ENCODE measurements at places on chromosomes 3 and 15.

- DNase-seq, result no peak
Observed at GRCh38 chr15:95868970-95869369, 461.5 kb upstream of the NR2F2 start.

- DNase-seq, result no peak
Observed at GRCh38 chr15:73781038-73781925, 28.1 kb upstream of the INSYN1 start.

- no peak for DNase-seq
Observed at GRCh38 chr3:72050048-72050632, 265.2 kb upstream of the PROK2 start.

DNA sequence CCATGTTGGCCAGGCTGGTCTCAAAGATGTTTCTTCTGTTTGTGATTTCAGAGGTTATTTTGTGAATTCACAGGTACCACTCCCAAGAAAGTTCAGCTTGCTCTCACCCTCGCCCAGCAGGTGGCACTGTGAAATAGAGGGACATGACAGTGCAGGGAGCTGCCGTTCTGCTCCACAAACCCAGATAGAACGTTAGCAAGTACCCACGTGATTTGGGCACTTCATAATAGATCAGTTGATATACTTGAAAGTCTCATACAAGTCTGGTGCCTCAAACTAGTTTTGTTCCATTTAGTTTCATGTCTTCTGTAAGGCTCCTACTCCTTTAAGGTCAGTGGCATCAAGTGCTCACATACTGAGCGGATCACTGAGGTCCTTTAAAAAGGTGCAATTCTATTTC lies 45.5 kb downstream of the FILIP1L start:
- DNase-seq, result peak; percentile 76

- no peak for DNase-seq
Observed at GRCh38 chr3:47715928-47716327, 65.8 kb downstream of the SMARCC1 start.

DNA sequence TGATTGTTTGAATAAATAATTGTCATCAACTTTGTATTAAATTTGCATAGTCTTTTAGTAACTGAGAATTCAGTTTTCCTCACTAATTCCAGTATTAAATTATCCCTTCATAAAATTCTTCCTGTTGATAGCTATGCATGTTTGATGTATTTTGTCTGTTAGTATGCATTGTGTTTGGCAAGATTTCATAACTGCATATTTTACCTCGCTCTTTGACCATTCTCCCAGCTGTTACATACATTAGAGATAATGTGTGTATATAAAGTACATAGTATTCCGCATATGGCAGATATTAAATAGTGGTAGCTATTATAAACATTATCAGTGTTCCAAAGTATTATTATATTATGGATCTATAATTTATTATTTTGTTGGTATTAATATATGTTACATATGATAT lies 10.6 kb upstream of the NFKBIZ start:
- DNase-seq, result no peak

GRCh38 chr3:133896002-133896761 lies 500 bp upstream of the RAB6B start:
- DNase-seq, result no peak

DNA sequence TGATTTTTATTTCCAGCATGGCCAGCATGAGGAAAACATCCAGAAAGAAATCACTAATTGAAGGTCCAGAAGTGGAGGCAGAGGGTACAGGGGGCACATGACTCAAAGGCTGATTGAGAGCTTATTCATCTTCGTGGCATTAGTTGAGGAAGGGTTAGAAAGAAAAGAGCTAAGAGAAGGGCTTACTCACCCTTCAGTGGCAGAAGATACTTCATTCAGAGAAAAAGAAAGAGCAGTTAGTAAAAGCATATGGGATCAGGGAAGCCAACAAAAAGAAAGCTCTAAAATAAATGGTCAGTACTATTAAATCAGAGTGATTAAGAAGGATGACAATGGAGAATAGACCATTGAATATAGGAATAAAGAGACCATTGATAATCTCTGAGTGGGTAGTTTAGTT lies 25.2 kb downstream of the GAP43 start:
- DNase-seq, result no peak

- no peak for DNase-seq
Observed at GRCh38 chr3:45691842-45692241, 2.6 kb downstream of the SACM1L start.

Data from CD4-positive, alpha-beta T cell treated with Interferon alpha-2 for 1 hour (primary cell).